ENCODE measurements at places on chromosomes 6 and 20.

GRCh38 chr20:35251613-35251940 lies 25.1 kb downstream of the MMP24 start:
- no peak for DNase-seq

GRCh38 chr20:38825571-38825900 lies 20.0 kb downstream of the PPP1R16B start:
- DNase-seq, result no peak

GRCh38 chr20:50364542-50364941 lies 145.6 kb upstream of the PTPN1 start:
- no peak for DNase-seq

DNA sequence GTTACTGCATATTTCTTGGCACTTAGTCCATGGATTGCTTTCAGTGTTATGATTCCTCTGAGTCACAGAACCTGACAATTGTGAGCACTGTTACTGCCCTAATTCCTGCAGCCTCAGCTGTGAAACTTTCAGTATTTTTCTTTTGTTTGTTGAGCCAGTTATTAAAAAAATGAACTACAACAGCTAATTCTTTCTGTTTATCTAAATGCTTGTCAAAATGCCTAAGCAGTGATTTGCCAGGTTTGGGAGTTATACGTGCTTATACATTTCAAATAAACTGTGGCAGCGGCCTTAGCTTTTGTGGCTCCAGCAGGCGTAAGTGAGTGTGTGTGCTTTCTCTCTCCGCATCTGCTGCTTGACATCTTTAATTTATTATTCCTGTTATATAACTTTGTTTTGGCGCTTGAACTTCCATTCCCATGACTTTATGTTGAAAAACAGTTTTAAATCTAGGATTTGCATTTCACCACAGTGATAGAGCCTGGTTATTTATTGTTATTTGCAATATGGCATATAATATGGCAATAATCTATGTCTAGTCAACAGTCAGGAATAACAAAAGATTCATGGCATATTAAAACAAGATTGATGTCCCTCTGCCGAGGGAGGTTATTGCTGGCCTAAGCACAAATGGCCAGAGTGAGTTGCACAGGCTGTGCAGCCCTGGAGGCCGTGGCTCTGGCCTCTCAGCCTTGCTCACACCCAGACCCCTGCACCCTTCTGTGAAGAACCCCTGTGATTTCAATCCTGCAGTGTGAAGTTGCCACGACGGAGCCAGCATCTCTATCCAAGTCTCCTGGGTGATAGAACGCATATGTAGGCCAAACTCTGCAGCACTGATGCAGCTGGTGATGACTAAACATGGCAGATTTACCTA lies 303.4 kb downstream of the THBS2 start:
- no peak for DNase-seq

GRCh38 chr6:166235666-166236292 lies 68.1 kb upstream of the TBXT start:
- no peak for DNase-seq

DNA sequence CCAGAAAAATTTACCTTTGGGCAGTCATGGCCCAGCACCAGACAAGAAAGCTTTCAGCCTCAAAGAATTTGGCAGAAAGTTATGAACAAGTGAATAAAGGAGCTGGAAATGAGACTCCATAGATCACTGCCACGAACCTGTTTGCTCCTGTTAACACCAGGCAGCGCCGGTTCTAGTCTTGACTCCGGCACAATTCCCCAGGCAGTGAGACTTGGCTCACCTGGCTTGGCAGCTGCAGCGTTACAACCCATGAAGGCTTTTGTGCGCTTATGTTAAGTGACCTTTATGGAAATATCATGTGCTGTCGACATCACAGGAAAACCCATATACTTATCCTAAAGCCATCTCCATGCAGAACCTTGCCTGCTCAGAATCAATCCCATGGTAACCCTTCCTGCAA lies 22.2 kb upstream of the FOXC1 start:
- no peak for DNase-seq

GRCh38 chr6:136503303-136504029 lies 46.8 kb downstream of the MAP7 start:
- DNase-seq, result no peak

DNA sequence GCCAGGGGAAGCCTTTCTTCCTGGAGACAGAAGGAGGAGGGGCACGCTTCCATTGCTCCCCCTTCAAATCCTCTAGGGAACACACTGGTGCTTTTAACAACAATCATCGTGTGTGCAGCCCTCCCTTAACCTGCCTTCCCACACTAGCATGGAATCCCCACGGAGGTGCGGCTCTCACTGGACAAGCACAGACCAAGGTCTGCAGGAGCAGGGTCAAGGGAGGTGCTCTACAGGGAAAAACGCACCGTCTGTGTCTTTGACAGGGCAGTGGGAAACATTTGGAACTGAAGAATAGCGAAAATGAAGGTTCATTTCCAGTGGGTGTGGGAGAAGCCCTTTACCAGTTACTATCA lies 527.1 kb downstream of the QKI start:
- DNase-seq, result no peak

GRCh38 chr6:162921510-162922040 lies 193.8 kb downstream of the PACRG start:
- DNase-seq, result no peak

DNA sequence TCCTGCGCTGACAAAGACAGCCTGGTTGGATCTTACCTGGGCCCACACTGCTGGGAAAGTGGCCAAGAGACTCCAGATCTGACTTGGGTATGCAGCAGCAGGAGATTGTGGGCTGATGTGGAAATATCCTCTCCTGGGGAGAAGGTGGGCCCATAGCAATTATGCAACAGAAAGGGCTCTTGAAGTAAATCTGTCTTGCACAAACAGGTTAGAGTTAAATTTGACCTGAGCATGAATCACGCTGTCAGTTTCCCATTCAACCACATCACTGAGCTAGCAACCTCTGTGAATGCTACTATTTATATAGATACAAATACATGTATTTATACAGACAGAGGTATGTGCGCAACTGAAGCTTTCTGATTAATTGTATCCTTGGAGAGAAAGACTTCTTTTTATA lies 28.3 kb upstream of the PDYN start:
- no peak for DNase-seq

DNA sequence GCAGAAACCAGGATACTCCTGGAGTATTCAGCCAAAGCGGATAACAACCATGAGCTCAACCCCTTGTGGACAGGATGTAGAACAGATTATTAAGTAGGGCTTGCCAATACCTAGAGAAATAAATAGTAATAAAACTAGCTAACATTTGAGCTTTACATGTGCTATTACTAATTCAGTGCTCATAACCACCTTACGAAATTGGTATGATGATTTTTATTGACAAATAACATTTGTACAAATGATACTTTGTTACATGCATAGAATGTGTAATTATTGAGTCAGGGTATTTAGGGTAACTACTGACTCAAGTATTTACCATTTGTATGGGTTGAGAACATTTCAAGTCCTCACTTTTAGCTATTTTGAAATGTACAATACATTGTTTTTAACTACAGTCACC lies 287.9 kb downstream of the CDC5L start:
- no peak for DNase-seq

DNA sequence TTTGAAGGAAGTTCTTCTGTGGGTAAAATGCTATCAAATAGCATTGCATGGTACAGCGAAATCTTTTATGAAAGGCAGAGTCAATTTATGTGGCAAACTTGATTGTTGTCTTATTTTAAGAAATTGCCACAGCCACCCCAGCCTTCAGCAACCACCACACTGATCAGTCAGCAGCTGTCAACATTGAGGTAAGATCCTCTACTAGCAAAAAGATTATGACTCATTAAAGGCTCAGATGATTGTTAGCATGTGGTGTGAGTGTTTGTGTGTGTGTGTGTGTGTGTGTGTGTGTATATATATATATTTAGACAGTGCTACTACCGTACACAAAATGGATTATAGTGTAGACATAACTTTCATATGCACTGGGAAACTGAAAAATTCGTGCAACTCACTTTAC lies 27.8 kb downstream of the LRRN4 start:
- no peak for DNase-seq

DNA sequence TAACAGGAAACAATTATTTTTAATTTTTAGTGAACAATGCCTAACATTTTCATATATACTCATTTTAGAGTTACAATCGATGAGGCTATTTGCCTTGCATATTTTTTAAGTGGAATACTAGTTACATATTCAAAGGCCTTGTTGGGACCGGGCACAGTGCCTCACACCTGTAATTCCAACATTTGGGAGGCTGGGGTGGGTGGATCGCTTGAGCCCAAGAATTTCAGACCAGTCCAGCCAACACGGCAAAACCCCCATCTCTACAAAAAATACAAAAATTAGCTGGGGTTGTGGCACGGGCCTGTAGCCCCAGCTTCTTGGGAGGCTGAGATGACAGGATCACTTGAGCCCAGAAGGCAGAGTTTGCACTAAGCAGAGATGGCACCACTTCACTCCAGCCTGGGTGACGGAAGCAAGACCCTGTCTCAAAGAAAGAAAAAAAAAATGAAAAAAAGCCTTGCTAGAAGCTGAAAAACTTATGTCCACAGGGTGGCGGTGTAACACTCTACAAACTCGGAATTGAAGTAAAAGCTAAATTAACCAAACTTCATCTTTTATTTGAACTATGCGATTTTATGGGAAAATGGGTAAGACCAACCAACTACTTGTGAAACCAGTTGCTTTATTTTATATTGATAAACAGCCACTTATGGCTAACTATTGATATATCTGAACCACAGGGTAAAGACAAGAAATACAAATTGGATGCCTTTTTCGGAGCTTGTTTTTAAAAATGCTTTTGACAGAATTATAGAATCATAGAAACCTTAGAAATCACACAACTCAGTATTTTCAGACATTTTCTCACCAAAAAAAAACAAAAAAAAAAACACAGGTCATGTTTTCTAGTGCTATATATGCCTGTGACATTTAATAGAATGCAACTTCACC lies 24.1 kb upstream of the ROS1 start:
- peak; percentile 73 for DNase-seq

GRCh38 chr6:81455641-81456040 lies 296.8 kb downstream of the TENT5A start:
- no peak for DNase-seq

GRCh38 chr20:51389543-51390264 lies 152.8 kb downstream of the NFATC2 start:
- no peak for DNase-seq

- DNase-seq, result no peak
These were observed 7.0 kb downstream of the COL9A3 start for GRCh38 chr20:62823688-62824475.

DNA sequence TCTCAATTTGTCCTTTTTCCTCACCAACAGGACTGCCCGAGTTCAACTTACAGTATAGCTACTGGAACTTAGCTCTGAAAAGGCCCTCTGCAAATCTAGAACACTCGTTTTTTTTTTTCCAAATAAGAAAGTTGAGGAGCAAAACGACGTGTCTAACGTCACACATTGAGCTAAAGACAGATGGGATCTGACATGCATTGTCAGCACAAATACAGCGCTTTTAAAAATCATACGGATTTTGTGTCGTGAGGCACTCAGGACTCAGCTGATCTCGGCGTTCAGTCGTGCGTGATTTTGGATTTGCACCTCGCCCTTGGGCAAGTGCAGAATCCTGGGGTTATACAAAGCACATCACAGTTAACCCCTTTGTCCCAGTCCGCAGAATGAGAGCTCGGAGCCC lies 94.7 kb upstream of the ZNF322 start:
- no peak for DNase-seq

DNA sequence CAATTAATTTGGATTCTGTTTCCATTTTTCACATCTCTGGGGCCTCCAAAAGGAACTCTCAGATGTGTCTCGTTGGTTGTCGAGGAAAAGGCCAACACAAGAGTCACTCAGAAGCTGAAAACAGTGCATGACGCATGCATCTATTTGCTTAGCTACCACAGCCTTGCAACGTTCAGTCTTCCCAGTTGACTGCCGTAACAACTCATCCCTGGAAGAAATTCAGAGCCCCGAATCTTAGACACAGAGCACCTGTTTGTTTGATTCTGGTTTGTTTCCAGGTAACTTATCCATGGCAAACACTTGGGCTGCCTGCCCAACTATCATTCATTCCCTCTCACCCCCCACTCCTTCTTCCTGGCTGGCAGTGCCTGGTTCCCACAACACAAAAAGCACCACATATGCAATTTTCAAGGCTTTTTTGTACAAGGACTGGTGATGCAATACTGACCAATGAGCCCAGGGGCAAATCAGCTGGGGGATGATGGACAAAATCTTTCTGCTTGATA lies 60.5 kb downstream of the ZMYND8 start:
- DNase-seq, result no peak

- DNase-seq, result no peak
These were observed 717 bp downstream of the CSNK2A1 start for GRCh38 chr20:542777-543368.

GRCh38 chr6:147437615-147438014 lies 70.9 kb upstream of the SAMD5 start:
- DNase-seq, result no peak

DNA sequence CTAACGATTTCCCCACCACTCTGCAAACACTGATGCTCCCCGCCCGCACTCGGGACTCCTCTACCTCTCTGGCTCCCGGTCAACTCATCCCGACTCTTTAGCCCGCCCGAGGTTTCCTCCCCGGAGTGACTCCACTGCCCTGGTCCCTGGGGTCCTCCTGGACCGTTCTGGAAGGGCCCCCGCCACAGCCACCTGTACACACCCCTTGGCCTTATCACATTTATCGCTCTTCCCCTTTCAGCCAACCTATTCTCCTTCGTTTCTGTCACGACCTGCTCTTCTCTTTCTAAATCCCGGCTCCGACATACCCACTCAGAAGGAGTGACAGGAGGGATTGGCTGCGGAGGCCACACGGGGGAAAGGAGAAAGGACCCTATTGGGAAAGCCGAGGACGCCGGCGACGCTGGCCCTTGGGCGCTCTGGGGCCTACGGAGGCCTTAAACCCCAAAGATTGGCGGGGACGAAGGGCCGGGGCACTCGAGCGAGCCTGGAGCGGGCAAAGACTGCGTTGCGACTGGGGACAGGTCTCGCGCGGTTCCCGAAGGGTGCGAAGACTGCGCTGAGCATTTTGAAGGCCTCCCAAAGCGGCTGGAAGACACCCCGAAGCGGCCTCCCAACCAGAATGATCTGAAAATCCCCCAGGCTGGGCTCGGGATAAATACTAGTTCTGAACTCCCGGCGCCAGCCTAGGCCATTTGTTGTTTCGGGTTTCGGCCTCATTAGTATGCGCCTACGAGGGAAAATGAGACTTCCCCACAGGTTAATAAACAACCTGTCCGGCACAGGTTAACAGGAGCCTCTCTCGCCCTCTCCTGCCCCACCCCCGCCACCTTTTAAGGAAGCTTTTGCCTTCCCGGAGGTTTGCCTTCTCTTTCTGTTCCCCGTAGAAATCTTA lies 9.2 kb downstream of the SIM1 start:
- DNase-seq, result no peak

DNA sequence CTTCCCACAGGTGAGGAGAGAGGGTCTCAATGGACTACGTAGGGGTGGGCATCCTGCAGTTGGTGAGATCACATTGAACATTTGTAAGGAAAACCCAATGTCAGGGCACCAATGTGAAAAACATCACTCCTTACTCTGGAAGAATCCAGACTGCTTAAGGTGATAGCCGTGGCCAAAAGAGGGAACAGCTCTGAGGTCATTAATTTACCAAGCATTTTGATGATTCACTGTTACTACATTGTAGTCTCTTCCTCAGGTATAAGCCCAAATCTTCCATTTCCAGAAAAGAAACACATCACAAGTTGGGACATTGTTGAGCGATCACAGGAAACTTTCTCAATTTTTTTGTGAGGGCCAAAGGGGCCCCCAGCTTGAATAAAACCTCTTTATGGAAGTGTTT lies 61.1 kb upstream of the SPTLC3 start:
- no peak for DNase-seq
